ENCODE measurements at places on chromosomes 13 and 19. TPM values are rescaled to one million over a fixed set of nuclear protein-coding genes. Genes with fewer than 3 reads are reported as not detected.

The BCAM gene
- 8.2 TPM for total RNA-seq

The RNF225 gene
- total RNA-seq: not detected

The OR7C1 gene
- total RNA-seq: not detected

DNA sequence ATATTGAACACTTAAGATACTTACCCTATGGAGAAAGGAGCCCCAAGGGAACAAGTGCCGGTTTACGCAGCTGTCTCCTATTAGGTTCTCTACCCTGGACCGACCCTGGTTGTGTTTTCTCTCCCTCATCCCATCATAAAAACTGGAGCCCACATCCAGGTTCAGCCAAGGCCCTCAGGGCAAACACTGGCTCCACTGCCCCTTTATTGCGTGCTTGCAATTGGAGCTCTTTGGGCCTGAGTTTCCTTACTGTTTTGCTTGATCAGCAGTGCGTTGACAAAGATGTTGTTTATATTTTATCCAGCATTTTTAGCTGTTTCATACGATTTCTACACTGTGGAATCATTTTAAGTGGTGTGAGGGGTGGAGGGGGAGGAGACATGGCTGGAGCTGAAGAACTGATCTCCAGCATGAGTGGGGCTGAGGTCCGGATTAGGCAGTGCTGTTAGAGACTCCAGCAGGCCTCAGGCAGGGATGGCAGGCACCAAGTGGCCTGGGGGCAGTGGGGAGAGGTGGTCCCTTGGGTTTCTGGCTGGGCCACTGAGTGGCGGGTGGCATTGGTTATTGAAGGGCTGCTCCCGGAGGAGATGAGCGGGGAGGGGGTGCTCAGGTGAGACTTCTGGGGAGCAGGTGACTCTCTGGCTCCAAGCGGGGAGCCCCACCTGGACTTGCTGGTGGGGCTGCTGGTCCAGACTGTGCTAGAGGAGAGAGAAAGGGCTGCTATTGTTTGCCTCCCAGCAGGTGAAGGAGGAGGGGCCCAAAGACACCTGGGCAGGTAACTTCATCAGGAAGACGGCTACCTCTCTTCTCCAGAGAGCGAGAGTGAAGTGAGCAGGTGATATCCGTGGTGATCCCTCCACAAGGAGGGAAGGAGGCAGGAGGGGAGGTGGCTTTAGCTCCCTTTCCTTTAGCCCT, 62.4 kb upstream of the RNF113B start:
- no peak for DNase-seq

DNA sequence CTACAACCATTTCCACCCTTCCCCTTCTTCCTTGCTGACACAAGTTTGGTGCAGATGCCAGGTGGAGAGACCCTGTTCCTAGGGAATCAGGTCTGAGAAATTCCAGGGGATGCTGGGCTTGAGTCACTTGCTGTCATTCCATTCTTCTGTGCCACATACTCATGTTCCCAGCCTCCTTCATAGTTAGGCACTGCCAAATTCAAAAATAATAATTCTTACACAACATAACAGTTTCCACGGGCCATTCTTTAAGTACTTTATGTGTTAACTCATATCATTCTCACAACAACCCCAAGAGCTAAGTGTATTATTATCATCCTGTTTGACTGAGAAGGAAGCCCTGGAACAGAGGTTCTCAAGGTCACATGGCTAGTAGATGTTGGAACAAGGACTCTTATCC, 27.1 kb upstream of the POMP start:
- no peak for DNase-seq

Data from A172 (cell line).